Caki2 (cell line): ENCODE measurements at places on chromosomes 5 and 9. TPM values are rescaled to one million over a fixed set of nuclear protein-coding genes. Genes with fewer than 3 reads are reported as not detected.

- DNase-seq = no peak
Observed at GRCh38 chr9:125074976-125075375, 68.4 kb downstream of the SCAI start.

GRCh38 chr5:128081111-128081851 lies 2.3 kb upstream of the SLC12A2 start:
- DNase-seq = peak; percentile 30

DNA sequence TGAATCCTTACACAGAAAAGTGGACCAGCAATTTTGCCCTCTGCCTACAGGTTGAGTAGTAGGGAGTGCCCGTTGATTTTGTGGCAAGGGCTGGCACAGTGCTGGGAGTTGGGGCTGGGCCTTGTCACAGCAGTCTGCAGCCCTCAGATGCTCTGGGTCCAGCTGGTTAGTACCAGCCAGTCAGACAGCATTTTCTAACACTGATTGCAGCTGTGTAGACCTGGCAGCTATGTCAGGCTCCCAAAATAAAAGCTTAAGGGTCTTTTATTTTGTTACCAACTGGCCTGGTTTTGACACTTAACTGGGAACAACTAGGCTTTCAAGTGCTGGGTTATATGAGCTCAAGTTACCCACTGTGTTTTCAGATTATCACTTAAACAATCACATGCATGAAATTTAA lies 57.7 kb downstream of the MAT2B start:
- no peak for DNase-seq

DNA sequence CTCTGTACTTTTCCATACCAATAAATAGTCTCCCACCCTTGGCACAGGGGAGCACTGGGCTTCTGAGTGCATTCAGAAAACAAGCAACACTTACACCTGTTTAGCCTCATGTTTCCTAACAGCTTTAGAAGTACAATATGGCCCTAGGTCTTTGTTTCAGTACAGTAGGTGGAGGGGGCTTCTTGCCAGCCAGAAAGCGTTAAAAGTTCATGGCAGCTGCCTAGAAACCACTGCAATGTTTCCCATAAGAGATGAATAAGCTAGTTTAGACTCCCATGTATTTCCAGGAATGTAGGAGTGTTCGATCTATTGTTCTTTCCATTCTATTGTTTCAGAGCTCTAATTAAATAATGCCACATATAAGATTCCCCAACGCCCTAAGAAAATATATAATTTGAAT lies 444.8 kb downstream of the ARHGEF28 start:
- no peak for DNase-seq

DNA sequence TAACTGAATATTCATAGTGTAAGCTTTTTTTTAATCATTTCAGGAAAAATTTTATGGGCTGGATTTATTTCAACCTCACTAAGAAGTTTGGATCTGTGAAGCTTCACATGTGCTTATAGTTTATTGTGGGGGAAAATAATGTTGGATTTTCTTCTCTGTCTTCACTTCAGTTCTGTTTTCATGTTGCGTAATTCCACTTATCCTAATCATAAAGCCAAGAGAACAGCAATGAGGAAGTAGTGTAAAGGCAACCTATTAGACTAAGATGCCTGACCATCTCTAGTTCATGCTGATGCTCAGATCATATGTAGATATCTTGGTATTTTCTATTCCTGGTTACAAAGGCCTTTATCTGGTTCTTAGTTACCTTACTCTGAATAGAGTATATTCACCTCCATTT lies 50.0 kb downstream of the CD180 start:
- DNase-seq = no peak

GRCh38 chr9:76297721-76298239 lies 96.4 kb downstream of the RFK start:
- DNase-seq = no peak

DIRAS2 gene
- 4.7 and 8.6 TPM in 2 replicates for total RNA-seq

- DNase-seq = no peak
Observed at GRCh38 chr5:174825587-174825986, 101.2 kb downstream of the MSX2 start.

SLC1A3 gene
- total RNA-seq = not detected in 2 replicates

DNA sequence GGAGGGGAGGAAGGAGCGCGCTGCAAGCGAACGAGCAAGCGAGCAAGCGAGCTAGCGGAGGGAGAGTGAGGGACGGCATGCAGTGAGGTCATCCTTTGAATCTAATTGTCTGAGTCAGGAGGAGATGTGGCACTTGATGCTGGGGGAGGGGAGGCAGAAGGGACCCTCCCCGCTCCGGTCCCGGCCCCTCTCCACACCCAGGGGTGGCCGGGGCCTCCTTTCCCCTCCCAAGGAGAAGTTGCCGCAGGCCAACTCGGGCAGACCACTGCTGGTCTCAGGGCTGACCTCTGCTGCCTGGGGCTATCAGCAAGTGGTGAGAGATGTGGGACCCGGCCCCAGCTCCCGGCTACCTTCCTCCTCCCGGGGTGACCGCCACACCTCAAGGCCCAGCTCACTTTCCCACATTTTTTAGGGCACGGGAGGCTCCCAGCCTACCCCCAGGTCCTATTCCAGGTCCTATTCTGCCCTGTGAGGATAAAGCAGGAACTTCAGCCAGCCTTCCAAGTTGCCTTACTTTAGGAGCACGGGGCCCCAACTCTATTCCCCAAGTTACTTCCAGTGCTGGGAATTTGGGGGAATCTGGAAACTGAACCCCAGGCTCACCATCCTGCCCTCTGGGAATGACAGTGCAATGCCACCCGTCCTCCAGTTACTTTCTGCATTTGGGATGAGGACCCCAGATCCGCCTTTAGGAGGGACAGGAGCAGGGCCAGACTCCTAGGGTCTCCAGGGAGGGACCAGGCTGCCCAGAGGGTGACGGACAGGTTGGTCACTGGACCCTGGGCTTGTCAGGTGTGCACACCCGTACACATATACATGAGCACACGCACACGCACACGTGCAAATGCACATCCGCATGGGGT lies 11.1 kb downstream of the CNTFR start:
- no peak for DNase-seq

GRCh38 chr5:99349787-99350186 lies 421.0 kb upstream of the CHD1 start:
- peak; percentile 40 for DNase-seq

DNA sequence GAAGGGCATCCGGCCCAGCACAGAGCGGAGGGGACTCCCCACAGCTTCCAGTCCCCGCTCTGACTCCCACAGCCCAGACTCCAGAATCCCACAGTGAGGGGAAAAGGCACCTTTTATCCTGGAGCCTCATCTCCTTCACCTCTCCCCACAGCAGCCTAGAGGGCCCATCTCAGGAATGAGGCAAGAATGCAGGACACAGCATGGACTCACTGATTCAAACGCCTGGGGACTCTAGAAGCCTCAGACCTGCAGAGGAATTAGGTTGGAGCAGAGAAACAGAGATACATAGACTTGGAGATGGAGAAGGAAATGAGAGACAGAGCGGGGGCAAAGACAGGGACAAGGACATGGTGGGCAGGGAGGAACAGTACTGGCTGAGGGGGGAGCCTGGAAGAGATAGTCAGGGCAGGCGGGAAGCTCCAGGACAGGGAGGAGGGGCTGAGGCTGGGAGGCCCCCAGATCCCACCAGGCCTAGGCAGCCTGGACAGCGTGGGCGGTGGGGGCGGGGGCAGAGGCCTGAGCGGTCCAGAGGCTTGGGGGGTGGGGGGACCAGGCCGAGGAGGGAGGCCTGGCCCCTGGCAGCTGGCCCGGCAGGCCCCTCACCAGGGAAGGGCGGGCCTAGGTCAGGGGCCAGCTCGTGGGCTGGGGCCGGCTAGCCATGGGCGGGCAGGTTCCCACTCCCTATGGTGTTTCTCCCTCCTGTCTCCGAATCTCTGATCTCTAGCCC lies 15.8 kb downstream of the CNTFR start:
- no peak for DNase-seq

DNA sequence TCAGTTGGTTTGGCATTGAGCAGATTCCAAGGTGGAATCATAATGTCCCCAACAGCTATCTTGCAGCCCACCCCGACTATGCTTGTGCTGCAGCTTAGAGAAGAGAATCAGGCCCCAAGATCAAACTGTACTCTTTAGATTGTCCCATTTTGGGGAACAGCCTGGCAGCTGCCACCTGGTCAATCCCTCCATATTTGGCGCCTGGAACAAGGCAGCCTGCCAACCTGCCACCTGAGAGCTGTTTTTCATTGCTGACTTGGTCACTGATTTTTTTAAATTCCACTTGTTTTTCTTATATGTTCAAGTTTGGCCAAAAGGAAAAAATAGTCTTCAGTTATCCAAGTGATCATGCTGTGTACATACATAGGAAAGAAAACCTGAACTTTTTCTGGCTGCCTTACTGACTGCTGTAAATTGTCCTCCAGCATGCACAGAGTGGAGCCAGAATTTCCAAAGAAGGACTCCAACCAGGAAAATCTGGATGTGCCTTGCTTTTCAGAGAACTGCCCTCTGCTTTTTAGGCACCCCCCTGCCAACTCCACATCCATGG lies 504.2 kb downstream of the ENC1 start:
- DNase-seq = no peak

- DNase-seq = no peak
Observed at GRCh38 chr9:112158656-112159367, 16.3 kb downstream of the SUSD1 start.

DNA sequence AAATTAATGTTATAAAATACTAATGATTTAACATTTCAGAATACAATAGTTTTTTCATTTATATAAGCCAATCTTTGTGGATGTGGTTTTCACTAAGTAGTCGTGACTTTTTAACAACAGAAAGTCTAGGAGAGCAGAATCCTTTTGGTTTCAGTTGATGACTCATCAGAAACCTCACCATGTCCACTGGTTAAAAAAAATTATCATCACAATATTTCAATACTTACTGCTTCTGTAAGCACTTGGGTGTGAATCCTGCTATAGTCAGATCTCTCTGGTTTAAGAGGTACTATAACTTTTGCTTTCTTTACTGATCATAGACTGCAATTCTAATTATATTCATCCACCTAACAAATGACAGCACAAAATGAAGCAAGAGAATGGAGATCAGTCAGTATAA lies 77.2 kb downstream of the MRPS30 start:
- DNase-seq = peak; percentile 19

GRCh38 chr9:121808781-121809180 lies 157.3 kb downstream of the DAB2IP start:
- DNase-seq = no peak

SHOC1 gene
- not detected in 2 replicates for total RNA-seq

DNA sequence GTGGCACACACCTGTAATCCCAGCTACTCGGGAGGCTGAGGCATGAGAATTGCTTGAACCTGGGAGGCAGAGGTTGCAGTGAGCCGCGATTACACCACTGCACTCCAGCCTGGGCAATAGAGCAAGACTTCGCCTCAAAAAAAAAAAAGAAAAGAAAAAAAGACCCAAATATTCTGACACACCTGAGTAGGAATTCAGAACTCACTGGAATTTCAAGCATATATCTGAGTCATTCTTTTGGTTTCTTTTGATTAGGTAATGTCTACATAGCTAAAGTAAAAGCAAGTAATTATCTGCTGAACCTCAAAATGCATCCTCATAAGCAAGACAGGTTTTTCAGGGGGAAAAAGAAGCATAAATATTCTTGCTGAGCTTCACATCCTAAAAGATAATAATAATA lies 35.9 kb downstream of the ANKRD31 start:
- no peak for DNase-seq

KCNT1 gene
- not detected in 2 replicates for total RNA-seq

SCGB3A2 gene
- not detected in 2 replicates for total RNA-seq

- DNase-seq = no peak
Observed at GRCh38 chr9:133869674-133870405, 122.3 kb downstream of the VAV2 start.

DNA sequence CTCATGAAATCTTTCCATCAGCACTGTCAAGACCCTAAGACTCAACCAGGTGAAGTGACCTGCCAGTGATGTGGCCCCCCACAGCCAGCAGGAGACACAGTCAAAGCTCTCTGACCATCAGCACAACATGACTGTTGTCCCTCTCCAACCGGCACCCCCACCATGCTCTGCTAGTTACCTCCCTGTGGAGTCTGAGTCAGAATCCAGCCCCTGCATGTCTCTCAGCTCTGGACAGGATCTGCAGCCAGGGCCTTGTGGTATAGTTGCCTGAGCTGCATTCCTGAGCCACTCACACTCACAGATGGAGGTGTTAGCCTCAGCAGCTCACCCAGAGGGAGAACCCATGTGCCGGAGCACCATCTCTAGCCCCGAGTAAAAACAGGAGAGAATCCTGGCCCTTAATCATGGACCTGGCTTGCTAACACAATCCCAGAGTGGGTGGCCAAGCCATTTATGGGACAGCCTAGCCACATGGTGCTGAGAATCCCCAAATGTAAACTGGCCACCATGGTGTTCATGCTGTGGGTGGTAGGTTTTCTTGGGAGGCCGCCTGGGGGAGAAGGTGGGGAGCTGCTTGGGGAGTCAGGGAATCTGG lies 237.8 kb downstream of the PAPPA start:
- peak; percentile 40 for DNase-seq

- peak; percentile 85 for DNase-seq
Observed at GRCh38 chr5:179553875-179554274, 3.5 kb downstream of the RUFY1 start.

DNA sequence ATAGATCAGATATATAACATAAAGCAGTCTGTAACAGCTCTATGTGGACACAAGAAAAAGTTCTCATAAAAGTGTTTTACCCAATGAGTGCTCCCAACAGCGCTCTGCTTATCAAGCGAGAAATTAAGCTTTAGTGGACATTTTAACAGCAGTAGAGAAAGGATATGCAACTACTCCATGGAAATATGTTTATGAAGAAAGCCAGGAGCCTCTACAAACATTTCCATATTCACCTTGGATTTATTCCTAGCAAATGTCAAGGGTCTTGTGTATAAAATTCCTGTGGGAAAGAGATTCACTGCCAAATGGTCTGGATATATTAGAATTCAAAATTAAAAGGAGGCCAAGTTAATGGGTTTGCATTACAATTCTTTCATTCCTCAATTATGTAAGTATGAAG lies 66.5 kb downstream of the DTWD2 start:
- no peak for DNase-seq

GRCh38 chr5:53343187-53343586 lies 137.2 kb upstream of the FST start:
- DNase-seq = no peak

KIF4B gene
- not detected in 2 replicates for total RNA-seq

- DNase-seq = peak; percentile 65
Observed at GRCh38 chr5:151740958-151741373, 17.5 kb downstream of the ATOX1 start.

DNA sequence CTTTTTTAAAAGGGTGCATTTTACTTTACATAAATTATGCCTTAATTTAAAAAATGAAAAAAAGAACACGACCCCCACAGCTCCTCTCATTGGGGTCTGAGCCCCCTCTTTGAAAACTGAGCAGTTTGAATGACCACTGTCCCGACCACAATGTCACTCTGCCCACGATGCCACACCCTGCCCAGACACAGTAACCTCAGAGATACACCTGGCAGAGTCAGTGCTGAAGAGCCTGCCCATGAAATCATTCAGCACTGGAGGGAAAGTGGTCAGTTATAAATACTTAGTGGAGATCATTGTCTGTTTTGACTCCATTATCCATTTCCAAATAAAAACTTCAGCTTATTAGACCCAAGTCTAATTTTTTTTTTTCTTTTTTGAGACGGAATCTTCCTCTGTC lies 49.3 kb downstream of the DNAJC21 start:
- no peak for DNase-seq
